ENCODE measurements at places on chromosomes 13 and 19. TPM values are rescaled to one million over a fixed set of nuclear protein-coding genes. Genes with fewer than 3 reads are reported as not detected.

Gene ELANE
- total RNA-seq, result not detected

Gene ZNF554
- 2.1 TPM for total RNA-seq

DNA sequence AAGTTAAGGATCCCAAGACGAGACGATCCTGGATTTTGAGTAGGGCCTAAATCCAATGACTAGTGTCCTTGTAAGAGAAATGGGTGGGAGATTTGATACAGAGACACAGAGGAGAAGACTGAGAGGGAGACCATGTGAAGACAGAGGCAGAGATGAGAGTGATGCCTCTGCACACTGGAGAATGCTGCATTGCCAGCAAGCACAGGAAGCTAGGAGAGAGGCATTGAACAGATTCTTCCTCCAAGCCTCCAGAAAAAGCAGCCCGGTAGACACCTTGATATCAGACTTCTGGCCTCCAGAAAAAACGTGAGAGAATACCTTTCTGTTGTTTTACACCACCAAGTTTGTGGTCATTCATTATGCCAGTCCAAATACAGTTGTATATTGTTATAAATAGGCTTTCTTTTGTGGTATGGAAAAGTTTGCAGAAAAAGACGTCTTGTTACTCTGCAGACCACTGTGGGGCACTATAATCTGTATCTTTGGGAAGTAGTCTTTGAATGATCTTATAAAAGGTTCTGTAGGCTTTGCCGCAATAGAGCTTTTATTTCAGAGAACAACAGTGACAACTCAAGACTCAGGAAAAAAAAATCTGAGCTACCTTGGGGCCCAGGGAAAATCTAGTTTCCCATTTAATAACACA is 17.9 kb upstream of the RFC3 start:
- no peak for DNase-seq
- no peak overlapping the region for H3K27ac ChIP-seq
- H3K4me1 ChIP-seq, result no peaks in the 10 kb centered on the region

DNA sequence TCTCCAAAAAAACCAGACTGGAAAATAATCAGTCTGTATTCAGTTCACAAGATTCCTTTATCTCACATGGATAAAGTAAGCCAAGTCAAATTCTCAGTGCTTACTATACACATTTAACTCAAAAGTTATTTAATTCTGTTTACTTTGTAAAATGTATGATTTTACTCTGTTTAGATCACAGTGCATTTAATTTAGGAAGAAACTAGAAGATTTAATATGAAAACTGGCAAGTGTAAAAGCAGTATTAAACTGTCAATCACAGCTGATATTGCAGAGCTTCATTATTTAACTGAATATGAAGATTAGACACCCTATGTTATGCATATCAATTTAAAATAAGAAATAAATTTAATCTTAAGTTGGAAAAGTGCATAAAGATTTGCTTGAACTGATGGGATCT is 78.0 kb downstream of the DACH1 start:
- no peaks in the 10 kb centered on the region for H3K4me1 ChIP-seq
- no peak overlapping the region for H3K27ac ChIP-seq
- H3K36me3 ChIP-seq, result no peaks in the 10 kb centered on the region
- no peaks in the 10 kb centered on the region for H3K27me3 ChIP-seq
- DNase-seq, result no peak

DNA sequence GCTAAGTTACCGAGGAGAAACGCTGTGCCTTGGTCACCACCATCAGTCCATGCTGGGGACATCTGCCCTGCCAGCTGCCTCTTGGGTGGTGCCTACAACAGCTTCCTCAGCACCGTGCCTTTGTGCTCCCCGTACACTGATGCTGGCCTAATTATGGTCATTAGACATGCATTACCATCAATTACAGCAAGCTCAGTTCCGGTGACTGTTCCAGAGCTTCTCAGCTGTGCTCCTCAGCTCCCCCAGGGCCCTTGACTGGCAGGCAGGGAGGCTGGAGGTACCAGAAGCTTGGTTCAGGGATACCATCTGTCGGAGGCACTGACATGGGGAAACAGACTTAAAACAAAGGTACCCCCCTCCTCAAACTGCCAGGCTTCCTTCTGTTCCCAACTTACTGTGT is 40.2 kb downstream of the CILP2 start:
- DNase-seq, result no peak
- H3K27me3 ChIP-seq, result no peaks in the 10 kb centered on the region
- H3K4me3 ChIP-seq, result no peak overlapping the region
- H3K36me3 ChIP-seq, result no peaks in the 10 kb centered on the region
- no peak overlapping the region for H3K27ac ChIP-seq
- H3K4me1 ChIP-seq, result peaks cover 8% of the 10 kb centered on the region

DNA sequence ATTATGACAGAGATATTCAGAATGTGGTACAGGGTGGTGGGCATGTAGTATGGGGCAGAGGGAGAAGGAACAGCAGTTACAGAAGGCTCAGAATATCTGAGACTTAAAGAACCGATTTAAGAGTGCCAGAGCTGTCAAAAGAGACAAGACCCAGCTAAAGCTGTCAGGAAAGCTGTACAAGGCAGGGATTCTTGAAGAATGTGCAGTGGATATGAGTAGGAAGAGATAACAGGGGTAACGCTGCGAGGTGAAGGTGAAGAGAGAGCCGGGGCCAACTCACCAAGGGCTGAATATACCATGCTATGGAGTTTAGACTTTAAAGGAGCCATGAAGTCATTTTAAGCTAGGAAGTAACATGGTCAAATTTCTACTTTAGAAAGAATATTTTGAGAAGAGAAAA is 381.0 kb downstream of the DIAPH3 start:
- no peaks in the 10 kb centered on the region for H3K27me3 ChIP-seq
- DNase-seq, result no peak
- no peaks in the 10 kb centered on the region for H3K36me3 ChIP-seq
- no peaks in the 10 kb centered on the region for H3K4me1 ChIP-seq
- no peak overlapping the region for H3K27ac ChIP-seq

DNA sequence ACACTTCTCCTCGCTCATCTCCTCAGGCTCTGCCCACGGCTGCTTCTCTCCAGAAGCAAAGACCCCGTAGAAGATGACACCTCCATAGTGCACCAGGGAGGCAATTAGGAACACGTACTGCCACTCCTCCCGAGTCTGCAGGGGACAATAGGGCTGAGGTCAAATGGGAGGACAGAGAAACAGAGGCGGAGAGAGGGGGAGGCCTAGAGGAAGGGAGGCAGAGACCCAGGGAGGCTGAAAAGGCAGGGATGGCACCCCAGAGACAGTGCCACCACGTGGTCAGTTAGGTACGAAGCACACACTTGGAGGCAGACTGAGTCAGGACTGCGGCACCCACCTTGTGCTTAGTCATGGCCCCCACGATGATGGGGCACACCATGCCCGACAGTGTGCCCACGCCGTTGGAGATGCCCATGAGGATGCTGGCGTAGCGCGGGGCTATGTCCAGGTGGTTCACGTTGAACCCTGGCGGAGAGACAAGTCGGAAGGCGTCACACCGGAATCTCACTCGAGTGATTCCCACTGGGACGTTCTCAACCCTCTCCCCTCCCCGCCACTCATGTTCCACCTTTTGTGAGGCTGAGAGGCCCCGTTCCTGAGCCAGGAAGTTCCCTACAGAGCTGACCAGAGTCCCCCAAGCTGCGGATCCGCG is 5.6 kb downstream of the GFY start:
- no peak for DNase-seq
- H3K27me3 ChIP-seq, result peaks cover 85% of the 10 kb centered on the region
- no peak overlapping the region for H3K4me3 ChIP-seq
- peaks cover 25% of the 10 kb centered on the region for H3K4me1 ChIP-seq
- H3K36me3 ChIP-seq, result no peaks in the 10 kb centered on the region
- H3K27ac ChIP-seq, result peak overlapping the region; percentile 12

GRCh38 chr13:59754411-59754810 is 409.3 kb downstream of the DIAPH3 start:
- no peak overlapping the region for H3K27ac ChIP-seq
- no peaks in the 10 kb centered on the region for H3K36me3 ChIP-seq
- H3K27me3 ChIP-seq, result no peaks in the 10 kb centered on the region
- no peak for DNase-seq
- H3K4me1 ChIP-seq, result no peaks in the 10 kb centered on the region

DNA sequence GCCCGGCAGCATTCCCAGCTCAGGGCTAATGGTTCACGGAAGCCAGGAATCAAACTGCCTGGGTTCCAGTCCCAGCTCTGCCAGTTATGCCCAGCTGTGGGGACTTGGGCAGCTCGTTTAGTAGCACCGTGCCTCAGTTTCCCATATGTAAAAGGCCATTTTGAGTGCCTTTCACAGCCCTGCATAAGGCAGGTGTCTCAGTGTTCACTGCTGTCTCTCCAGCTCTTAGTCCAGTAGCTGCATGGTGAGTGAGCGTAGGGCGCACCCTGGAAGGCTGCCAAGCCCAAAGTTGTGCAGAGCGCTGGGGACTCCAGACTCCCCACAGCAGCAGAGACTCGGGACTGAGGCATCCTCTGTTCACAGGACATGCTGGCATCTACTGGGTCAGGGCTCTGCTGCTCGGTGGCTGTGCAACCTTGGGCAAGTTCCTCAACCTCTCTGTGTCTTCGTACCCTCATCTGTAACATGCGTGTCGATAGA is 5.5 kb downstream of the RPL28 start:
- H3K27ac ChIP-seq, result no peak overlapping the region
- H3K27me3 ChIP-seq, result no peaks in the 10 kb centered on the region
- no peak for DNase-seq
- peaks cover 39% of the 10 kb centered on the region for H3K4me1 ChIP-seq

DNA sequence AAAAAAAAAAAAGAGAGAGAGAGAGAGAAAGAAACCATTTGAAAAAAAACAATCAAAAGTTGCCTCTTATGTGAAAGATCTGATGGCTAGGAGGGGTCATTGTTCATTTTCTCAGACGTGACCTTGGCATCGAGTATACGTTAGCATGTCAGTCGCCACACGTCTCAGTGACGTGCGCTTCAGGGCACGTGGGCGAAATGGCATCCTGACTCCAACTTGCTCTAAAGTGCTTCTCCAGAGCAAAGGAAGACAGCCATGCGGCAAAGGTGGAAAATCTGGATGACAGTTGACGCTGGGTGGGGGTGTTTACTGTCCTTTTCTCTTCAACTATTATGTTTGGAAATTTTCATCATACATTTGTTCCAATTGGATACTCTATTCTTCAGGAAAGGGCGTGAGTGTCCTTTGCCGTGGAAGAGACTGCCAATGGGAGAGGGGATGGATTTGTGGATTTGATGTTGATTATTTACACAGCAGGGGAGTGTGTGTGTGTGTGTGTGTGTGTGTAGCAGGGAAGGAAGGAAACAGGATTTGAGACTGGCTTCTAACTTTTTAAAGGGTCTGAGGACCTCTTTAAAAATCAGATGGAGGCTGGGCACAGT is 25.0 kb downstream of the KLF2 start:
- H3K4me3 ChIP-seq, result no peak overlapping the region
- no peaks in the 10 kb centered on the region for H3K36me3 ChIP-seq
- H3K4me1 ChIP-seq, result peaks cover 25% of the 10 kb centered on the region
- no peak for DNase-seq

GRCh38 chr13:29164116-29164515 is 344.0 kb downstream of the MTUS2 start:
- H3K27ac ChIP-seq, result no peak overlapping the region
- no peaks in the 10 kb centered on the region for H3K27me3 ChIP-seq
- no peak for DNase-seq
- H3K36me3 ChIP-seq, result no peaks in the 10 kb centered on the region
- H3K4me1 ChIP-seq, result no peaks in the 10 kb centered on the region
- no peak overlapping the region for H3K4me3 ChIP-seq

DNA sequence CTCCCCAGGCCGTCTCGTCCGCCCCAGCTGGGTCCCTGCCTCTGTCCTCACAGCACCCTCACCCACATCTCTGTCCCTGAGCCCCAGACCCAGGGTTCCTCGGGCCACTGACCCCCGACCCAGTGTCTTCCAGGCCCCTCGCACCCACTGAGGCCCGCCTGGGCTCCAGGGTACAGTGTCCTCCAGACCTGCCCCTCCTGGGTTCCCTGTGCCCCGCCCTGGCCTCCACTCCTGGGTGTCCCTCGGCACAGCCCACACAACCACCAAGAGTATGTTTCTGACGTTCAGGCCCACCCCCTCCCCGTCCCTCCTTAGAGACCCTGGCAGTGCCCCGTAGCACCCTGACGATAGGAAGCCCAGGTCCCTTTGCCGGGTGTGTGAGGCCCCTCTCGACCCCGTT is 22.6 kb upstream of the NCCRP1 start:
- no peaks in the 10 kb centered on the region for H3K36me3 ChIP-seq
- no peak for DNase-seq
- H3K4me1 ChIP-seq, result no peaks in the 10 kb centered on the region

GRCh38 chr13:109712124-109712722 is 74.2 kb downstream of the IRS2 start:
- H3K27ac ChIP-seq, result no peak overlapping the region

DNA sequence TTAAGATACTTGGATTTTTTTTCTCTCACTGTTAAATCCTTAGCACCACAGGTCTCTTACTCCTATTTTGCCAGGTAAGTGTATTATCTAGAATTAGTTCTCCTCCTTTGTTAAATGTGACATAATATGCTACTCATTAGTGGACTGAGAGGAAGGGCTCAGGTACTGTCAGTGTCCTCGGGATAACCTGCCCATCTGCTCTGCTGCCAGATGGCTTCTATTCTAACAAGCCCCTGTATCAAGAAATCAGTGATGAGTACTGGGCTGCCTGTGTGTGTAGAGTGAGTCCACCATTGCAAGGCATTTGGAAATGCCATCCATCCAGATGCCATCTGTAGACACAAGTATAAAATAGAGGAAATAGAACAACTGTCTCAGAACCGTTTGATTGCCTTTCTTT is 209.6 kb downstream of the ATP8A2 start:
- no peaks in the 10 kb centered on the region for H3K36me3 ChIP-seq
- no peak overlapping the region for H3K27ac ChIP-seq
- H3K4me3 ChIP-seq, result no peak overlapping the region
- no peaks in the 10 kb centered on the region for H3K4me1 ChIP-seq
- DNase-seq, result no peak

DNA sequence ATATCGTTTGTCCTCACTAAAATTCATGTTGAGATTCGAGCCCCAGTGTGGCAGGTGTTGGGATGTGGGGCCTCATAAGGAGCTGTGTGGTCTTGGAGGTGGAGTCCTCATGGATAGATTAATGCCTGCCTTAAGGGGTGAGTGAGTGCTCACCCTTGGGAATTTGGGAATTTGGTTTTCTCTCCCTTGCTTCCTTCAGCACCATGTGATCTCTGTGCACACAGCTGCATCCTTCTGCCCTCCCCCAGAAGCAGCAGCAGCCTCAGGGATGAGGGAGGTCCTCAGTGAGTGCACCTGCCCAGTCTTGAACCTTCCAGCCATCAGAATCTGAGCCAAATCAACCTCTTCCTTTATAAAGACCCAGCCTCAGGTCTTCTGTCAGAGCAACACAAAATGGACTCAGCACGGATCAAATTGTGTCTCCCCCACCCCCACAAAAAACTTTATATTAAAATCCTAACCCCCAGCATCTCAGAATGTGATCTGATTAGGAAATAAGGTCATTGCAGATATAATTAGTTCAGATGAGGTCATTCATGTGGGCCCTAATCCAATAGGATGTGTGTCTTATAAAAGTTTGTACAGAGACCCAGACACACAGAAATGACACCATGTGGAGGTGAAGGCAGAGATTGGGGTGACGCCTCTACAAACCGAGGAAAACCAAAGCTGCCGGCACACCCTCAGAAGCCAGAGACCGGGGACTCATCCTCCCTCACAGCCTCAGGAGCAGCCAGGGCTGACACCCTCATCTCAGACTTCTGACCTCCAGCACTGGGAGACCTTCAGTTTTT is 12.9 kb downstream of the CYTH2 start:
- H3K36me3 ChIP-seq, result no peaks in the 10 kb centered on the region
- no peak for DNase-seq
- no peak overlapping the region for H3K27ac ChIP-seq
- H3K4me3 ChIP-seq, result no peak overlapping the region
- peaks cover 10% of the 10 kb centered on the region for H3K4me1 ChIP-seq
- H3K27me3 ChIP-seq, result no peaks in the 10 kb centered on the region

Measured in CD8-positive, alpha-beta memory T cell (primary cell).